Upper lobe of right lung (tissue), 1 donor: ENCODE measurements at places on chromosomes 3 and 15. TPM values are rescaled to one million over a fixed set of nuclear protein-coding genes. Genes with fewer than 3 reads are reported as not detected.

- DNase-seq = no peak
Observed at GRCh38 chr15:82309802-82310201, 39.5 kb downstream of the GOLGA6L10 start.

GRCh38 chr3:87120881-87121280 is 106.2 kb upstream of the CHMP2B start:
- DNase-seq = no peak

DNA sequence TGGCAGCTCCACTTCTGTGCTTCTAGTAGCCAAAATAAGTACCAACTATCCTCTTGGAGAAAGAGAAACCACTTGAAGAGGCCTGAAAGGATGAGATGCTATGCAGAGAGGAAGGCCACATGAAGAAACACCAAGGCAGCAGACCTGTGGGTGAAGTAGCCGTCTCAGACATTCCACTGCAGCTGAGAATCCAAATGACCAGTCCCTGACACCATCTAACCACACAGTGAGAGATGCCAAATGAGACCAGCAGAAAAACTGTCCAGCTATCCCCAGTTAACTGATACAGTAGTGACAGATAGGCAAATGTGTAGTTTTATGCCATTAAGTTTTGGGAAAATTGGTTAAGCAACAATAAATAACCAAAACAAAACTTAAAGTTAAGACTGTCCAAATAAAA is 47.9 kb upstream of the ZSCAN2 start:
- DNase-seq = no peak

- DNase-seq = no peak
Observed at GRCh38 chr3:140159646-140160045, 224.7 kb downstream of the CLSTN2 start.

DNA sequence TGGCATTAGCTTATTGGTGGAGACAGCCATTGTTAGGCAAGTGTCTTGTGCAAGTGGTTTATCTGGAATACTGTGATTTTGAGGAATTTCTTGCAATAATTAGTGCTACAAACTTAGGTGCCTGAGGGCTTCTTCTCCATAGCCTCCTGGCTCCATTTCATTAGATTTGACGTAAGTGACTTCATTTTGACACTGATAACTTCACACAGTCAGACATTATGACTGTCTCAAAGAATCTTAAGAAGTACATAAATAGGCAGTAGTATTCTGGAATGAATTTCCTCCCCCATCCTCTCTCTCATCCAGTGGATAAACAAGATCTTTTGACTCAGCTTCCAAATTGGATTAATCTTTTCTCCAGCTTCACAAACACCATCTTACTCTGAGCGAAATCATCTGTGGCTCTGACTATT is 19.0 kb downstream of the ARL14 start:
- DNase-seq = no peak

- DNase-seq = no peak
Observed at GRCh38 chr15:55475842-55476241, 32.2 kb downstream of the DNAAF4 start.

DNA sequence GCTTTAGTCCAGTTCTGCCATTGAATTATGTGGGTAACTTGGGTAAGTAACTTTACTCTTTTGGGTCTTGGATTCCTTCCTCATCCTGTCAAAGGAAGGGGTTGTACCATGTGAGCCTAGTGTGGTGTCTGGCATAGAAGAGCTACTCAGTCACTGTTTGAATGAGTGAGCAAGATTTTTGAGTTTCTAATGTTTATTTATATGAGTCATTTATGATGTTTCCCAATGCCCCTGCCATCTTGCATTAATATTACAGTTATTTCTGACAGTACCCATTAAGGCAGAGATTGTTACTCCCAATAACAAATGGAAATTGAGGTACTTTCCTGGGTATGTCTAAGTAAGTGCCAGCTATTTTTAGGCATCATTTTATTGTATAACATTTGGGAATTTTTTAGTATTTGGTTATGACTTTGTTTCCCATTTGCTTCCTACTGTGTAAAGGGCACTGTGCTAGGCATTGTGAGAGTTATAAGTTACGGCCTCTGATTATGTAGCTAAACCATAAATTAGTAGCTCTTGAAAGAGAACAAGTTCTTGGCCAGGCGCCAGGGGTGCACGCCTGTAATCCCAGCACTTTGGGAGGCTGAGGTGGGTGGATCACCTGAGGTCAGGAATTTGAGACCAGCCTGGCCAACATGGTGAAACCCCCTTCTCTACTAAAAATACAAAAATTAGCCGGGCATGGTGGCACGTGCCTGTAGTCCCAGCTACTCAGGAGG is 23.5 kb downstream of the NR1D2 start:
- no peak for DNase-seq

DNA sequence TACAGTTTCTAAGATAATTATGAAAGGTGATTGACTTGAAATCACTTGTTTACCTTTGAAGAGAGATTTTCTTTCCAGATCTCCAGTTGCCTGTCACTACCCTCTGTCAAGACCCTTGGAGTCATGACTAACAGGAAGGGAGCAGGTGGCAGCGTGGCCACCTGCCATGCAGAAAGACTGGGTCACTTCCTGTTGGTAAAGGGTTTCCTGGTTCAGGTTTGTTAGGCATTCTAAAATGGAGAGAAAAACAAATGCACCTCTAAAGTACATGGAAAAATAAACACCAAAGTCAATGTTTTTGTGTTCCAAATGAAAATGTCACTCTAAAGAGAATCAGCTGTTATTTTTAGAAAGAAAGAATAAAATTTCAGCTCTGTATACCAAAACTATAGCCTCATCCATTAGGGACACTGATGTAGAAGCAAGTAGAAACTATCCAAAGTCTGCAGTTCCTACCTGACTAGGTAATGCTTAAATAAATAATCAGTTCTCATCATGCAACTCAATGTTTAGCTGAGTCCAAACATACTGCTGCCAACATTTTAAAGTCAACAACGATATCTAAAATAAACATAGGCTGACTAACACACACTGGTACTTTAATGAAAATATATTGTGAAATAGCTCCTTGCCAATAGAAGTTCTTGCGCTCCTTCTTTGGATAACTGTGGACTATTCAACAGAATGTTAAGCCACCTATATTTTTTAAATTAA is 23.9 kb upstream of the TM4SF1 start:
- DNase-seq = peak; percentile 74

GRCh38 chr3:107387555-107387954 is 10.3 kb downstream of the CCDC54 start:
- DNase-seq = no peak

DNA sequence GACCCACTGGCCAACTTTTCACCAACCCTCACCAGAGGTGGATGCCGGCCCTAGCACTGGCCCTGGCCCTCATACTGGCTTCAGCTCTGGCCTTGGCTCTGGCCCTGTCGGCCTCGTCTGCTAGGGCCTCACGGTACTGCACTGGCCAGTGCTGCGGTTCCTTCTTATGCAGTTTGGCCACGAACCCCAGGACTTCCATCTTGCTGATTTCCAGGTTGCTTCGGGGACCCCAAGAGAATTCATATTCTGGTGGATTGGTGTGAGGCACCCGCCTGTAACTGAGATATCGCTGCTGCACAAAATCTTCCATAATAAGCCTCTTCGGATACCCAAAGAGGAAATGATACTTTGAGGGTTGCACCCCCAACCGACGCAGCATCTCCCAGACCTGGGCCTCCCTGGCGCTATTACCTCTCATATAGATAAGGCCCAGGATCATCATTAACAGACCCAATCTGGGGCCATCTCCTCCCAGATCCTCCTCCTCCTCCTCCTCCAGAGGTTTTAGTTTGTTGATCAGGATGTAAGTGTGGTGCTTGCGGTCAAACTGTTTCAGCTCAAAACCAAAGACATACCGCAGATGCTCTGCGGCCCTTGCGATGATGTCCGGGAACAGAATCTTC is 883 bp downstream of the MAGEF1 start:
- DNase-seq = no peak

- DNase-seq = no peak
Observed at GRCh38 chr3:129908417-129908816, 14.9 kb upstream of the TMCC1 start.

- no peak for DNase-seq
Observed at GRCh38 chr3:139388821-139389551, 461 bp downstream of the COPB2 start.

DNA sequence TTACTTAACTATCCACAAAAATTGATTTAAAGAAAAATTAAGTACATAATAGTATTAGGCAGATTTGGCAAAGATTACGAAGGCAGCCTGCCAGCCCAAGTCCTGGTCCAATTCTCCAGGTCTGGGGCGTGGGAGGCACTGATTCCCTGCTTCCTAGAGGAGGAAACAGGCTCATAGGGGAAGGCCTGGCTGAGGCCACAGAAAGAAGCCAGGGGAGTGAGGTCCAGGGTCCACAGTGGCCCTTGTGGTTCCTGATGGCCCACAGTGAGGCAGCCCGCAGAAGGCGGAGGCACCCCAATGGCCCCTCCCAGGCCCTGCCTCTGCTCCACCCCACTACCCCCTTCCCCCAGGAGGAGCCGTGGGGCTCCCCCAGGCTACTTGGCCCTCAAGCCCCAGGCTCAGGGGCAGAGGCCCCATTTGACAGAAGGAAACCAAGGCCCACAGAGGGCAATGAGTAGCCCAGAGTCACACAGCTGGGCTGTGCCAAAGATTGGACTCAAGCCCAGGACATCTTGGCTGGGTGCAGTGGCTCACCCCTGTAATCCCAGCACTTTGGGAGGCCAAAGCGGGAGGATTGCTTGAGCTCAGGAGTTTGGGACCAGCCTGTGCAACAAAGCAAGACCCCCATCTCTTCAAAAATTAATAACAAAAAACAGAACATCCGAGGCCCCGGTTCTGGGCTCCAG is 21.0 kb downstream of the H1-8 start:
- DNase-seq = no peak

GRCh38 chr3:106473576-106474475 is 605.0 kb upstream of the CBLB start:
- no peak for DNase-seq

DNA sequence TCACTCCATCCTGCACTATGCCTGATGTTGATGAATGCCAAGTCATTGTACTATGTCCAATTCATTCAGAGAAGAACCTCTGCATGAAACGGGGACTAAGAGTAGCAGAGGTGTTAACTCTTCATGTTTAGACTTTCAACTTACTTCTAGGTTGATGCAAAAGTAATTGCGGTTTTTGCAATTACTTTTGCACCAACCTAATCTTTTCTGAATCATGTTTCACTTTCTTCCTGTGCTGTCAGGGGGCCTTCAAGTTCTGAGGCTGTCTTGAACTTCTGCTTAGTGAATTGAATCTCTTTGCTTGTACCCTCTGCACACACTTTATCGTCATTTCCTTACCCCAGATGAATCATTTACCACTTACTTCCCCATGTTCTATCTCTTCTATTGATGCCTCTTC is 636.2 kb downstream of the NAALADL2 start:
- no peak for DNase-seq

GRCh38 chr15:98312913-98313312 is 335.4 kb upstream of the IGF1R start:
- no peak for DNase-seq

GRCh38 chr3:16770792-16771191 is 114.0 kb upstream of the PLCL2 start:
- no peak for DNase-seq

- no peak for DNase-seq
Observed at GRCh38 chr3:32969656-32970055, 18.2 kb downstream of the CCR4 start.

DNA sequence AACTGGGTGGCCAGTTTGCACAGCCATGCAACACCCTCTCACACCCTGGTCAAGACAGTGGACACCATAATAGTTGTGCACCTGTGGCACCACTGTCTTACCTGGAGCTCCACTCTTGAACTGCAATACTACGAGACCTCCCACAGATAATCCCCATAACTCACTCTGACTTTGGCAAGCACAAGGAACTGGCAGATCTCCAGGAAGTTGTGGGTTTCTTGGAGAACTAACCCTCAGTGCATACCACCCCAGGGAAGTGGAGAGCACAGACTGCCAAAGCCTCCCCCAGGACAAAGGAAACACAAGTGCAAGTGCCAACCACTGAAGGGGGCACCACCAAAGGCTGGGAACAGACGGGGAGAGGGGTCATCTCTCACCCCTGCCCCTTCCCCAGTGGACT is 318.6 kb downstream of the SUCLG2 start:
- no peak for DNase-seq

DNA sequence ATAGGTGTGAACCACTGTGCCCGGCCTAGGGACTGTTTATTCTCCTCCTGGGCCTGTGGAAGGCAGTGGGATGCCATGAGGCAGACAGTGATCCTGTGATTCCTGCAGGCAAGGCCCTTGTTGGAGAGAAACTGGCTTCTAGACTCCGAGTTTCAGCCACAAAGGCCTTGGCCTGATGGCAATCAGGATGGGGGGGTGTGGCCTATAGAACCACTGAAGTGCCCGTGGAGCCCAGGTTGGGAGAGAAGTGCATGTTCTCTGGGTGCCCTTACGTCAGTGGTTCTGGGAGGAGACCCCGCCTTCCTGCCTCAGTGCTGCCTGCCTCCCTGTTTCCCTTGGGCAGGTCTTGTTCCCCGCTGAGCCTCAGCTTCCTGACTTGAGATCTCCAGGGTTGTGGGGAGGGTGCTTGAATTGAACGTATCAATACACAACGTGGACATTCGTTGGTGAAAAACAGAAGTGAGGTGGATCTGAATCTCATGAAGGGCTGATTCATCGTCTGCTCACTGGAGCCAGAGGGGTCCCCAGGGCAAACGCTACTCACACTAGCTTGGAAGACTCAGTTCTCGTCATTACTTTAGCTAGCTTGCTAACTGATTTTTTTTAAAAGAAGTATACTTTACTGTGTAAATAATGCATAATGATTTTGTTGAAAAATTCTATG is 31.8 kb downstream of the IRAK2 start:
- DNase-seq = no peak

DNA sequence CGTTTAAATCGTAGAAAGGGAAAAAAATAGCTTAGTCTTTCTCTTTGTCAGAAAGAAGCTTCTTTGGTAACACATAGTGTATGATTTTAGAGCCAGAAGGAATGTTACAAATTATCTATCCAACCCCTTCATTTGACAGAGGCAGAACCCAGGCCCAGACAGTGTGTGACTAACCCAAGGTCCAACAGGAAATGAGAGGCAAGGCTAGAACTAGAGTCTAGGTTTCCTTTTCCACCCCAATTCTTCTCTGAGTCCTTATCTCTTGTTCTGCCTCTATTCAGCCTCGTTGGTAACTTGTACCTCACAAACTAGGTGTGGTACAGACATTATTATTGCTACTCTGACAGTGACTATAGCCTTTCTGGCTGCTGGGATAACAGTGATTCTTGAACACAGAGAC is 39.3 kb downstream of the QTRT2 start:
- no peak for DNase-seq

Gene NR2C2
- total RNA-seq = 52.5 TPM

Gene CHRNA5
- 1.2 TPM for total RNA-seq

Gene CAND2
- total RNA-seq = 7.8 TPM
